SK-N-DZ (cell line): ENCODE measurements at places on chromosomes 6 and 20.

DNA sequence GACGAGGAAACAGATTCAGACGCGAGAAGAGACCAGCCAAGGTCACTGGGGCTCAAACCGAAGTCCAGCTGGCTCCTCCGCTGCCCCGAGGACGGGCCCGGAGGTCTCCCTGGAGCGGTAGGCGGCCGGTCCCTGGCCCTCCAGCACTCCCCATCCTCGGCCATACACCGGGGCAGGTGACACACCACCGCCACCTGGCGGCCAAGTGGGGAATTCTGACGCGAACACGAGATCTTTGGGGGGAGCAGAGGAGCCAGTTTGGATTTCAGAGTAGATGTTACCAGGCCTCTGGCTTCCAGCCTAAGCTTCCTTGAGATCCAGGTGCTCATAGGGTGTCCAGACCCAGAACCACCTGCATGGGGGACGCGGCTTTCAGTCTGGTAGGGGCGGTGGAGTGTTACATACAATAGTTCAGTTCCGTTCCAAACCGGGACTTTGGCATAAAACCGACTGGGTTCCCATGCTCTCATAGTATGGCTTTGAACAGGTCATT lies 16.1 kb downstream of the BPIFB1 start:
- DNase-seq = peak; percentile 75

DNA sequence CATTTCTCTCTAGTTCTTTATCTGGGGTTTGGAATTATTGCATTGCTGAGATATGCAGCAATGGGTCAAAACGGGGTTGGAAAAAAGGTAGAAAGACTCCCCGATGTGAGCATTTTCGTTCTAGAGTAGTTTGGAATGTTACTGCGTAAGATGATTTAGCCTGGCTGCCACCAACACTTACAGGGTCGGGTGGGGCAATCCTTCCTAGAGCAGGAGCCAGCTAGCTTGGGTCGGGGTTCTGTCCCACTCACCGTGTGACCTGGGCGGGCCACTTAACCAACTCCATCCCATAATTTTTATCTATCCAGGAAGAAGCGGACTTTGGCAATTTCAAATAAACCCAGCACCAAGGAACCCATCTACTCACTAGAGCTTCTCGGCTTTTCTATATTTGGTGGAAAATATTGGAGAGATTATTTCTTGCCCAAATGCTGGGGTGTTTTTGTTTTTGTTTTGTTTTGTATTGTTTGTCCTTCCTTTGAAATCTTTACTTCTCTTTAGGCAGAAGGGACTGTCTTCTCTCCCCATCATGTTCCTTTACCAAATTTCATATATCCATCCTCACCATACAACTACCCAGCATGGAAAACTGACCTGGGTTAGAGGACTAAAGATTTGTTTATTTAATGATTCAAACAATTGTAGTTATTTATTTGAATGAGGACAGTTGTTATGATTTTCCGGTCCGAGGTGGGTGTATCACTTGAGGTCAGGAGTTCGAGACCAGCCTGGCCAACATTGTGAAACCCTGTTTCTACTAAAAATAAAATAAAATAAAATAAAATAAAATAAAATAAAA lies 72.4 kb downstream of the GPX5 start:
- no peak for DNase-seq

DNA sequence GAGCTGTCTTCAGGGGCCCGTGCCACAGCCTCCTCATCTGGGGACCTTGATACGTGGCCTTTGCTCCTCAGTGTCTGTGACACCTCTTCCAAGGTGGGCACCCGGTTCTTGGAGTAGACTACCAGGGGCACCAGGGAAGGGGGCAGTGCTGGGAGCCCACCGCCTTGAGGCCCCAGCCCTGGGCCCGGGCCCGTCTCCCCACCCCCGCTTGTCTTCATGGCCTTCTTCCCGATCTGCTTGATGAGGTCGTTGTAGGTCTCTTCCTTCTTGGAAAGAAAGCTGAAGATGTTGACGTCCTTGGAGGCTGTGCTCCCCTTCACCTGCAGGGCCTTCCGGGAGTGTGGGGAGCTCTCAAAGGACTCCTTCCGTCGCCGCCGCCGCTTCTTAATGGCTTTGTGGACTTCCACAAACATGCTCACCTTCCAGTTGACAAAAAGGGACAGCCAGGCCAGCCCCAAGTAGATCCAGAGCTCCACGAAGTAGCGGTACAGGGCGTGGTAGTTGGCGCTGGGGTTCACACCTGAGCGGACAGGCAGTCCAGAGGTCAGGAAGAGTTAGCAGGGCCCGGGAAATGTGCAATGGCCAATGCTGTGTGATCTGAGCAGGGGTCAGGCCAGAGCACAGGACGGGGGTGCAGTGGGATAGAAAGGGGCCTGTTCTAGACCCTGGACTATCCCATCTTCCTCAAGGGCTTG lies 37.9 kb downstream of the KCNK5 start:
- no peak for DNase-seq

DNA sequence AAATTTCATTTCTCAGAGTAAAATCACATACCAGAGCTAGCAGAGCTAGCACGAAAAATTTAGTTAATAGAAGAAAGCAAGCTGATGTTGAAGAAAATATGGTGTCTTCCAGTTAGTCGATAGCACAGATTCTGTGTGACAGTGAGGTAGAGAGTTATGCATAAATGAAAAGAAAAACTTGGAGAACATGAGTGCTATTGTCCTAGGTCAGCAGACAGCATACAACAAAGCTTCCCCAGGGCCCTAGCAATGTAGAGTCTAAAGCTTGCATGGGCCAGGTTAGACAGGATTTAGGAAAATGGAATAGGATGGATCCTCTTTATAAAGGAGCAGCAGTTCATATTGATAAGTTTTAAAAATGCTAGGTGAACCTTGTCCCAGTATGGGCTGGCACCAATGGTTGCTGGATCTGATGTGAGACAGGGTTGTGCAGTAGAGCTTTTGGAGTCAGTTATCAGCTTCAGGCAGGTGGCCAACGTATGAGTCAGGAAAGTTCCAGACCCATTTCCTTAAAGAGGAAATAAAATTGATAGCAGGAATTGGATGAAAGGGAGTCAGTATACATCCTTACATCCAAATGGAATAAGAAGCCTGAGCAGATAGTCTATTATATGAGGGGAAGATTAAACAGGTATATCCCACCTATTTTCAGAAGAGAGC lies 277.2 kb downstream of the FRK start:
- no peak for DNase-seq

GRCh38 chr6:152651986-152652385 lies 14.8 kb upstream of the SYNE1 start:
- no peak for DNase-seq

DNA sequence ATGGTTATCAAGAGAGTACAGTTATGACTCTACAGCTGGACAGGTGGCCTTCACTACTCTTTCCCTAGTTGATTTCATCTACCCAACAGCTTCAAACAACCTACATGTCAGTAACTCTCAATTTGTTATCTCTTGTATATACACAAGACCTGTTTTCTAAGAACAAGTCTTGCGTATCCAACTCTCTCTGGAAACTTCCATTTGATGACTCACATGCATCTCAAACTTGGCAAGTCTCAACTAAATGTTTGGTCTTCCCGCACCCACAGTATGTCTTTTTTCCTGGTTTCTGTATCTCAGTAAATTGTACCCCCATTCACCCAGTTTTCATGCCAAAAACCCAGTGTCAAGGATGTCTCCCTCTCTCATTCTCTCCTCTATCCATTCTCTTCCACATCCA lies 97.7 kb downstream of the BTBD9 start:
- no peak for DNase-seq

- no peak for DNase-seq
Observed at GRCh38 chr6:143405373-143406154, 44.9 kb downstream of the ADAT2 start.

- no peak for DNase-seq
Observed at GRCh38 chr20:37194621-37195417, 15.5 kb upstream of the MROH8 start.

DNA sequence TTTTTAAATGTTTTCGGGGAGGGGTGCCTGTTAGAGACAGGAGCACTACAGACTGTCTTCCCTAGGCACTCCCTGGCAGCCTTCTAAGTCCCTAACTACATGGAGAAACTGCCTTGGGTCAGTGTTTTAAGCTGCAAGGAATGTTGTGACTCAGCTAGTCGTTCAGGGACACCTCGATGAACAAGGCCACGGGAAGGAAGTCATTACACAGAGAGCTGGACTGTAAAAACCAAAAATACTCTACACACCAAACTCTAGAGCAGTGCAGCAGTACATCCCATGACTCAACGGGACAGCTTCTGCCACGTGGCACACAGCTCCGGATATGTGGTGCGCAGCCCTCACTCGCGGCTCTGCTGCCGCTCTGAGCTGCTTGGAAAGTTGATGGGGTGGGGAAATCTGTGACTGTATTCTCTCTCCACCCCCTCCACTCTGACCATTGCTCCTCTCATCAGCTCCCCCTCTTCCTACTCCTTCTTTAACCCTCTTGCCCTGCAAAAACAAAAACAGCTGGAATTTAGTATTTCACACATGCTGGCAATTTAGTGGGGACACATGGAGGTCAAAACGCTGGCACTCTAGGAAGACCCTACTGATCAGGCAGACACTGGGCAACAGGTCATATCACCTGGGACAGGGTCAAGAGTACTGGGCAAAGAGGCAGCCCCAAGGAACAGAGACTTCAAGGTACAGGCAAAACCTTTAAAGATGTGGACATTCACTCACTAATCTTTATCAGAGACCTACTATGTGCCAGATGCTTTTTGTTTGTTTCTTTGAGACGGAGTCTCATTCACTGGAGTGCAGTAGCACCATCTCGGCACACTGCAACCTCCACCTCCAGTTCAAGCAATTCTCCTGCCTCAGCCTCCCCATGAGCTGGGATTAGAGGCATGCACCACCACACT lies 10.9 kb upstream of the LPIN3 start:
- peak; percentile 58 for DNase-seq

DNA sequence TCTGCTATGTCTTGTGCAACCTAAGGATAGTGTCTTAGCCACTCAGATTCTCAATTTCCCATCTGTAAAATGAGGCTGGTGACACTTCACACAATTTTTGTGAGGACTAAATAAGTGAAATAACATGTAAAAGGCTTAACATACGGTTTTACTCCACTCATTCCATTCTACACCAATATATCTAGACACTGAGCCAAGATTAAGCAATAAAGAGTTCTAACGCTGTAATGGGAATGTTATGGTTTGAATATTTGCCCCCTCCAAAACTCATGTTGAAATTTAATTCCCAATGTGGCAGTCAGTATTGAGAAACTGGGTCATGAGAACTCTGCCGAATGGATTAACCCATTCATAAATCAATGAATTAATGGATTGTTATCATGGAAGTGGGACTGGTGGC lies 301.0 kb downstream of the HACE1 start:
- no peak for DNase-seq
